H1 (cell line): ENCODE measurements at places on chromosomes 13 and 19.

DNA sequence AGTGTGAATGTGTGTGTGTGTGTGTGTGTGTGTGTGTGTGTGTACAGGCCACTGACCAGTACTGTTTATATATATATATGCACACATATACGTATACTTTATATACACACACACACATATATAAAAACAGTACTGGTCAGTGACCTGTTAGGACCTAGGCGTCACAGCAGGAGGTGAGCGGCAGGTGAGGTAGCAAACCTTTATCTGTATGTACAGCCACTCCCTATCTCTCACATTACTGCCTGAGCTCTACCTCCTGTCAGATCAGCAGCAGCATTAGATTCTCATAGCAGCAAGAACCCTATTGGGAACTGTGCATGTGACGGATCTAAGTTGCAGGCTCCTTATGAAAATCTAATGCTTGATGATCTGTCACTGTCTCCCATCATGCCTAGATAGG is 34.5 kb downstream of the TBC1D4 start:
- H3K27ac ChIP-seq: no peak overlapping the region
- no peaks in the 10 kb centered on the region for H3K36me3 ChIP-seq
- no peaks in the 10 kb centered on the region for H3K27me3 ChIP-seq
- H3K4me1 ChIP-seq: no peaks in the 10 kb centered on the region
- no peak overlapping the region for H3K4me3 ChIP-seq
- no peak for DNase-seq

GRCh38 chr19:54739587-54740497 is 1.5 kb downstream of the KIR2DL3 start:
- no peak overlapping the region for H3K4me3 ChIP-seq
- no peak for DNase-seq
- H3K36me3 ChIP-seq: no peaks in the 10 kb centered on the region
- H3K27me3 ChIP-seq: no peaks in the 10 kb centered on the region
- H3K4me1 ChIP-seq: no peaks in the 10 kb centered on the region

DNA sequence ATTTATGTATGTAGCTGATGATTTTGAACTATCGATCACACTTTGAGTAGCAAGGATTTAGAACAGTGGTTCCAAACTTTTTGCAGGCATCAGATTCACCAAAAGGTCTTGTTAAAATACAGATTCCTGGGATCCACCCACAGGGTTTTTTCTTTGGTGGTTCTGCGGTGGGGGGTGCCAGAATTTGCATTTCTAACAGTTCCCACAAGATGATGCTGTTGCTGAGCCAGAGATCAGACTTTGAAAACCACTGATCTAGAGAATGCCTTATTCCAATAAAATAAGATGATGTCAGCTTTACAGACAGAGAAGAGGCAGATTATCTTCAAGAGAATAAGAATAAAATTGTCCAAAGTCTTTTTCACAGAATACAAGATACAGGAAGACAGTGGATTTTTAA is 80.9 kb upstream of the SHISA2 start:
- no peaks in the 10 kb centered on the region for H3K27me3 ChIP-seq
- H3K36me3 ChIP-seq: no peaks in the 10 kb centered on the region
- no peak overlapping the region for H3K4me3 ChIP-seq
- no peaks in the 10 kb centered on the region; the same call in 1 of the 2 replicates for H3K4me1 ChIP-seq

DNA sequence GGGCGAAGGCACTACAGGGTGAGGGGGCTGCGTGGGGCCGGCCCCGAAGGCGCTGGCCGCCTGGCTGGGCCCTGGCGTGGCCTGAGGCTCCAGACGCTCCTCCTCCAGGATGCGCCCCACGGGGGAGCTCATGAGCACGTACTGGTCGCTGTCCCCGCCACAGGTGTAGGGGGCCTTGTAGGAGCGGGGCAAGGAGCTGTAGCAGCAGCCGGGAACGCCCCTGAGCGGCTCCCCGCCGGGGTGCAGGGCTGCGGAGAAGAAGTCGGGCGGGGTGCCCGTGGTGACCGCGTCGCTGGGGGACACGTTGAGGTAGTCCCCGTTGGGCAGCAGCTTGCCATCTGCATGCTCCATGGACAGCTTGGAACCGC is 3.0 kb downstream of the IRS2 start:
- H3K4me3 ChIP-seq: peak overlapping the region; percentile 34; the same call in 1 of the 2 replicates
- H3K4me1 ChIP-seq: peaks cover 9% of the 10 kb centered on the region
- H3K36me3 ChIP-seq: peaks cover 21% of the 10 kb centered on the region
- H3K27ac ChIP-seq: no peak overlapping the region
- no peaks in the 10 kb centered on the region for H3K27me3 ChIP-seq
- DNase-seq: no peak
